ENCODE measurements at places on chromosomes 2 and 18.

DNA sequence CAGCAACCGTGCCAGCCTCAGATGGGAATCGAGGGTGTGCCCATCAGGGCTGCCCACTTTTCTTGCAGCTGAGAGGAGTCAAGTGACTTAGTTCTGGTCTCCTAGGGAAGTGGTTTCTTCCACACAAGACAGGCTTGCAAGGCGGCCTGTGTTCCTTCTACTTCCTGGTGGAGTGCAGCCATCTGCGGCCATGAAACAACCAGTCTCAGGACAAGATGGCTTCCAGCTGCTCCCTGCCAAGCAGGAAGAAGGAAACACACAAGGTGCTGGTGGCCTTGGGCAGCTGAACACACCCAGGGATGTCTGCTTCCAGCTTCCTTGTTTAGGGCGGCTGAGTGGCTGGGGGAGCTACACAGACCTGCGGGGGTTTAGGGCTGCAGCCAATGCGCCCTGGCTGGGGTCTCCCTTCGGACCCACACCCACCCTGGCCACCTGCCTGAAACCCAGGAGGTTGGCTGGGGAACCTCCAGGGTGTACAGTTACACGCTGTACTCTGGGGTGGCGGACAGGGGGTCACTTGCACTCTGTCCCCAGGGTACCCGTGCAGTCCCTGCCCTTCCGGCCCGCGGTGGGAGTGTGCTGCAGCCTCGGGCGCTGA lies 34.7 kb downstream of the PTPN18 start:
- DNase-seq, result no peak

GRCh38 chr18:24669502-24669901 lies 209.1 kb downstream of the HRH4 start:
- no peak for DNase-seq

GRCh38 chr18:44134447-44134846 lies 546.2 kb upstream of the SETBP1 start:
- DNase-seq, result no peak

- peak; percentile 85 for DNase-seq
Observed at GRCh38 chr2:98761267-98761781, 30.4 kb upstream of the MGAT4A start.

- peak; percentile 16 for DNase-seq
Observed at GRCh38 chr2:68901199-68901514, 30.0 kb upstream of the BMP10 start.

DNA sequence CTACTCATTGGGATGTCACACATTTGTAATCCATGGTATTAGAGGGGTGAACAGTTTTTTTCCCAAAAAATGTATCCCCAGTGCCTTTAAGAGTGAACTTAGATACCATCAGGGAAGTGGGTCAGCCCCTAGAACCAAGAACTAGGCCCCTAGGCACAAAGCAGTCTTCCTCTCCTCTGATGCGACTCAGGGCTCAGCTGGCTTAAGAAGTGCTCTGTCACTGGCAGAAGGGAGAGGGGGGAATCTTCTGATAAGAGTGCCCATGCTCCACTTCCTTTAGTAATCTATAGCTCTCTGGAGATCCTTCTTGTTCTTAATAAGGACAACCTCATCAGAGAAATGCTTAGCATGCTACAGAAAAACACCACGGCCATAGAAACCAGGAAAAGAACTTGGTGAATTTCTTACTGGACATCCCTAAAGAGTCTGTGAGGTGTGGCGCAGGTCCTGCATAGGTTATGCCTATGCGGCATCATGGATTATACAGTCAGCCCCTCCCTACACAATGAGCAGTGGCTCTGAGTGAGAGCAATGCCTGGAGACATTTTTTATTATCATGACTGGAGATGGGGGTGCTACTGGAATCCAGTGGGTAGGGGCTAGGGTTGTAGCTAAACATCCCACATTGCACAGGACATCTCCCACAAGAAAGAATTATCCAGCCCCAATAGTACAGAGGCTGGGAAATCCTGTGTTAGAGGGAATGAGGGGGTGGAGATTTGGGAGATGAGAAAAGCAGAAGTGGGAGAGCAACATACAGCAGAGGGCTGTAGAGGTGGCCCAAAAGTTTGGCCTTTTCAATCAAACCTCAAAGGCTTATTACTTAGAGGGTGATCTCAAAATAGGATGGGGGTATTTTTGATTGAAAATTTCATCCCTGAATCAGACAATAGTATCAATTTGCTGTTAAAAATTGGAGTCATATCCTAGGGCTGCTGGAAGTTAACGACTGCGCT lies 21.7 kb upstream of the ZNF385B start:
- no peak for DNase-seq

DNA sequence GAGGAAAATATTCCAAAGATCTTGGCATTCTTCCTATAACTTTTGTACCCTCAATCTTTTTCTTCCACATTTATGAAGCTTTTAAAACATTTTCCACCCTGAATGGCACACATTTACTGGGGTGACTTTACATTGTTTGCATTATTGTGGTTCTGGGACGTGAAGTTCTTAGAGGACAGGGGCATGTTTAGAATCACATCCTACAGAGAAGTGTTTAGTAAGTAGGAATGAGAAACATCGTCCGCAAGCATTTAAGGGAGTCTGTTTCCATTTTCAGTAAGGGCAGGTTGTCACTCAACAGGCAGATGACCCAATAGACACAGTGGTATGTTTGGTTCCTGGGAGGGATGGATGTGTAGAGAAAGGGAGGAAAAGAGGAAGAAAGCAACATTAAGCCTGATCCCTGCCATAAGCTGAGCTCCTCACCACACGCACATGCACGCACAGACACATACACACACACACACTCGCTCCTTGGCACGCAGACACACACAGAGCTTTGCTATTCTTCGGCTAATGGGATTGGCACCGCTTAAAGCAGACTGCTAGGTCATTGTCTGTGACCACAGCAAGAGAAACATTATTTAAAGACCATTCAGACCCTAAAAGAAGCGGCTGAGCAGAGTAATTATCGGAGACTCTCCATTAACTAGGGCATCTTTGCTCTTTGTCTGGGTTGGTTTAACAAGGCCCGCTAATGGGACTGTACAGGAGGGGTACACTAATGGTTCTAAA lies 14.2 kb upstream of the PLEKHM3 start:
- no peak for DNase-seq

GRCh38 chr2:72548081-72548764 lies 277.6 kb downstream of the EXOC6B start:
- no peak for DNase-seq

- no peak for DNase-seq
Observed at GRCh38 chr18:906416-907114, 1.9 kb downstream of the ADCYAP1 start.

DNA sequence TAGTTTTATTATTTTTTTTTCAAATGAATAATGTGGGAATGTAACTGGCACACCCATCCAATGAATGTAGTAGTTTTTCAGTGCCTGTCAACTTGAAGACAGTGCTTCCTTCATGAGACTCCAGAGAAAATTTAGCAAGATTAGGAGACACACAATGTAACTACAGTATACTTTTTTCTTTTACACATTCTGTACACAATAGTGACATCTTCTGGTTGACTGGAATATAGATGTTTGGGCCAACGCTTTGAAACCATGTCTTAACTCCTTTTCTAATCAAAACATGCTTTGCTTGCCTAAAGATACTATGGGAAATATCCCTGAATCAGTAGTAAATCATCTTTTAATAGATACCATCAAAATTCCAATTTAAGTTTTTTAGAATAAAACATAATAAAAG lies 229.5 kb upstream of the ZC3H15 start:
- peak; percentile 76 for DNase-seq

DNA sequence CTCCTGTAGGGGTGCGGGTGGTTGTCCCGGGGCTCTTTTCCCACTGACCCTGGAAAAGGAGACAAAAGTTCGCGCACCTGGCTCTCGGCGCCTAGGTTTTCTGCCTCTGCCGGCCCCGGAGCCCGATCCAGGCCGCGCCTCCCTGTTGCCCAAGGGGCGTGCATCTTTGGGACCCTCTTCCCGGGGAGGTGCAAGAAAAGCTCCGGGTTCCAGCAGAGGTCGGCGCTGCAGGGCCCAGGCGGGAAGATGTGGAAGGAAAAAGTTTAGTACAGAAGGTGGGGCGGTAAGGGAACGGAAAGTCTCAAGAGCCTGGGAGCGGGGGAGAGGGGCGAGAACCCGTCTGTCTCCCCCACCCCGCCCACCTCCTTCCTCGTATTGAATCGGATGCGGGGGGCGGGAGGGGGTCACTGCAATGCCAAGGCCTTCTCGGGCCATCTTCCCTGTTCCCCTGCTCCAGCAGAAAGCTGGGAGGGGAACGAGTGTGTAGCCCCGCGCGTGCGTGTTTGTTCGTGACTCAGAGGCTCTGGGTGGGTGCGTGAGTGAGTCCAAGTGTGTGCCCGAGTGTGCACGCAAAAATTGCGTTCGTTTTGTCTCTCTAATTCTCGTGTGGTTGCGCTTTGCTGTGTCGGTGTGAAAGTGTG lies 6.3 kb upstream of the EN1 start:
- no peak for DNase-seq

DNA sequence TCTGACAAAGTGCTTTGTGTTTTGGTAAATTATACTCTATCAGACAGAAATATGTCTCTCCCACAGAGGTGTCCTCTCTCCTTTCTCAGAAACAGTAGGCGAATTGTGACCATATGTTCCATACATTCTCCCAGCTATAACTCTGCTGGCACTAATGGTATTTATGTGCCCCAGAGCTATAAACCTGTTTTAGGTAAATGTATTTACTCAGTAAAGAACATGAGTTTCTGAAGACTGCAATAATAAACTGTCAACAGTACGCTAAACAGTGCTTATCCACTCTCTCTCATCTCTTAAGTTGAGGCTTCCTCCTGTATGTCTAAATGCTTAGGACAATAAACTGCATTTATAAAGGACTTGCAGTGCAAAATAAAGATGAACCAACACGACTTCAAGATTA lies 58.5 kb downstream of the ITGA4 start:
- DNase-seq, result no peak

DNA sequence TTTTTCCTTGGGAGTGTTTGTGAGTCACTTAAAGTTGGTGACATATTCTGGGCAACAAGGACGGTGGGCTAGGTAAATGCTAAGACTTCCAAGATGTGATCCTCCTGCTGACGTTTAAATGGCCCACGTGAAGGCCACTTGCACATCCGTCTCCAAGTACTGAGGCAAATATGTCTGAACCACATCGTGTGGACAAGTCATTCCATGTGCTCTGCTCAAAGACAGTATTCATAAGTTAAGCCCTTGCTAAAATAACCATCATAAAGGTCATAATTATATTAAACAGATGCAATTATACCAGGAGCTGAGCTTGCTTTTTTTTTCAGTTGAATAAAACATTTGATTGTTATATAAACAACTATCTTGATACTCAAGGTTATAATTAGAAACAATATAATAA lies 44.8 kb downstream of the SPP2 start:
- no peak for DNase-seq

GRCh38 chr18:37199741-37200140 lies 365.9 kb downstream of the CELF4 start:
- no peak for DNase-seq

DNA sequence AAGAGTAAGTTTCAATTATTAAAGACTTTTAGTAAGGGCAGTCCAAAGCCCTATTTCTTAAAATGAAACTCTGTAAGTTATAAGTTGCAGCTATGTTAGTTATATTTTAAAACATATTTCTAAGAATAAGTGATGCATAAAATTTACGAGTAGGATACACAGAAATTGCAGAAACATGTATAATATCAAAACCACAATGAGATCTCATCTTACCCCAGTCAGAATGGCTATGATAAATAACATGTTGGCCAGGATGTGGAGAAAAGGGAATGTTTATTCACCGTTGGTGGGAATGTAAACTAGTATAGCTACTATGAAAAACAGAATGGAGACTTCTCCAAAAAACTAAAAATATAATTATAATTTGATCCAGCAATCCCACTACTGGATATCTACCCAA lies 201.2 kb downstream of the CBLN2 start:
- DNase-seq, result no peak
